EH (cell line): ENCODE measurements at places on chromosomes 1 and 21.

DNA sequence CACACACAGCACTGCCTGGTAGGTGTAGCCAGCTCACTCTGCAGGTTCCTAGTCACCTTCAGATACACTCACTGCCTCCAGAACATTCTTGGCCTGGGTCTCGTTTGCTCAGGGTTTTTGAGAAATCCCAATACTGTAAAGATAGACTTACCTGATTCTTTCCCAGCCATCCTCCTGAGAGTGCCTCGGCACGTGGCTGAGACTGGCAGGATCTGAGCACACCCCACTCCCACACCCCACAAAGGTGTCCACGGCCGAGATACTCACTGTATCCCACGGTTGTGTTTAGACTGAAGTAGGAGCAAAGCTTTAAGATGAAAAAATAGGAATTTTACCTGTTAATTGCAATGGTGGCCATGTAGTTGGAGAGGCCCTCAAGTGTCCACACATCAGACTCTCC, 33.4 kb downstream of the SNAP47 start:
- DNase-seq = no peak

GRCh38 chr1:166884971-166885370, 8.9 kb upstream of the TADA1 start:
- no peak for DNase-seq

GRCh38 chr1:171222936-171223335, 25.4 kb upstream of the FMO1 start:
- DNase-seq = peak; percentile 82

- DNase-seq = peak; percentile 100
These were observed 56.9 kb downstream of the CLSTN1 start for GRCh38 chr1:9766759-9767442.

DNA sequence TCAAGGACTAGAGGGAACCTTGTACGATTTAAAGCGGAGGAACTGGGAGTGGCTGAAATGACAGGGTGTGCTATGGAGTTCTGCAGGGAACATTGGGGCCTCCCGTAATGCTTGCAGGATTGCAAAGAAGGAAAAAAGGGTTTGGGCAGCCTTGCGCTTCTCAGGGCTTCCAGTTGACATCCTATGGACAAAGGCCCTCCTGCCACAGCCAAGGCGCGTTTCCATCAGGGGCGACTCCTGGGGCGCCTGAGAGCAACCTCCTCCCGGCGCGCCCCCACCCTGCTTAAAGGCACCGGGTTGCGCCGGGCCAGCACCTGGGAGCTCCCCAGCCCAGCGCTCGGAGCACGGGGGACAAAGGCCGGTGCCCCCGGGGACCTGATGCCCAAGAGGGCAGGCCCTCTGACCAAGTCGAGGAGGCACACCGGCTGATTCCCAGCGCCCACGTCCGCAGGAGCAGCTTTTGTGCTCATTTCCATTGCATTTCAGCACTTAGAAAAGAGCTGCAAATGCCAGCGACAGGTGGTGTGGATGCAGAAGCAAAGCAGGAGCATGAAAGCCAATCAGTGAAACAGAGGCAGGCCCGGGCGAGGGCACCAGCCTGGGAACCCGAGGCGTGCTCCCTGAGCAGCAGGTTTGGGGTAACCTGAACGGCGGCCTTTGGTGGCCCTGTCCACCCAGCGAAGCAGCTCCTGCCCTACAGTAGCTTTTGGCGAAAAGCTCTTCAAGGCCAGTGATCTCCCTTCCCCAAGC, 17.6 kb upstream of the RNF187 start:
- DNase-seq = no peak

DNA sequence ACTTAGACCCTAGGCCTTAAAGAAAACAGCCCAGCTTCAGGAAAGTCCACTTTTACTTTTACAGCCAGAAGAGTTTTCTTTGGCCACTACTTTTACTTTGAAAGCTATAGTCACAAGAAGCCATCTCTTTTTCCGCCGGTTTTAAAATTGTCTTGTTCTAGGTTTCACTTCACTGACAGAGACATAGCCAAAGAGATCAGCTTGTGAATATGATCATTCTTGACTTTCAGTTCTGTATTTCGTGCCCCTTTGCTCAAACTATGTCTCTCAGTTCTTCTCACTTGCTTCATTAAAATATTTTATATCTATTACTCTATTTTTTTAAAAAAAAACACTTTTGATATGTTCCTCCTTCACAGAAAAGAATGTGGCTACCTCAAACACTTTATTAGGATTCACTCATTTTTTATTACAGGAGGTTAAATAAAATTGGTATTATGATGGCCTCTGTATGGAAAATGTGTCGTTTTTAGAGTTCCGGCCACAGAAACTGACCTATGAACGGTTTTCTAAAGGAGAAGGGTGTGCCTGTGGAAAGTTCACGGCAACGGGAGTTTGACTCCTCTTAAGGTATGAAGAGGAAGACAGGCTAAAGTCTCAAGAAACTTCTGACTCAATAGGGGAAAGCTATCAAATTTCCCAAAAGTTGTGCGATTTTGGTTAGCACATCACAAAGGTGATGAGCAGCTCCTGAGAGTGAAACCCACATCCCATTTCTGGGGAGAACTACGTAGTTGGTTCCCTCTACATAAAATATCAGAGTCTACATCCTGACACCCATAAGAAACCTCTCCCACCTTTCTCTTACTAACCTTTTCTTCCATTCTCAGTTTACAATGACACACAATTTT, 1.2 kb downstream of the MCOLN2 start:
- DNase-seq = no peak

DNA sequence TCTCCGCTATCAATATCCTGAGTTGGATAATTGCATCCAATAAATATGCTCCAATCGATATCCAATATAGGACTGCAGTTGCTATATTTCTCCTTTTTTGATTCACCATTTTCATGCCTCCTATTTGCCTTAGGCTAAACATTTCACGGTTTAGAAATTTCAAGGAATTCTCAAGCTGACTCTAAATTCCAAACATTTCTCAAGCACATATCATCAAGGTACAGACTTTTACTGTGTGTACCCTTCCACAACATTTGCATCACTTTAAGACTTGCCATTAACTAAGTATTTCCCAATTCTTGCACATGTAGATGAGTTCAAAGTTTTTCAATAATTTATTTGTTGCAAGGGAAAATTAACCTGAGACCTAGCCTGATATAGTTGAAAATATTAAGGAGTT, 795.2 kb upstream of the TMPRSS15 start:
- DNase-seq = no peak

DNA sequence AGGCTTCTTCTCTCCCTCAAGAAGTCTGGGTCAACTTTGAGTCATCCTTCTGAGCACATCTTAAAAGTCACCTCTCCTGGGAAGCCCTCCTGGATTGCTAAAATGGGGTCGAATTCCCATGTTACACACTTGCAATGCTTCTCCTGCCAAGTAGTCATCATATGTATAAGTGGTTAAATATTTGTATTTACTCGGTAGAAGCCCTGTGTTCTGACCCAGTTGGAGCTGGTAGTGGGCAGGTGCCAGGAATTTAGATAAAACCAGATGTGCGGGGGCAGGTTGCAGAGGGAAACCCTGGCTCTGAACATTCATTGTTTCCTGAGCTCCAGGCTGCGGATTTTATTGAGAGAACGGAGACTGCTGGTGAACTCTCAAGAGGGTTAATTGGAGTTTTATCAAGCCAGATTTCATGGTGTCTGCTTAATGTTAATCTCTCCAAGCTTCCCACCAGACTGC, 52.8 kb upstream of the RPL11 start:
- peak; percentile 12 for DNase-seq

DNA sequence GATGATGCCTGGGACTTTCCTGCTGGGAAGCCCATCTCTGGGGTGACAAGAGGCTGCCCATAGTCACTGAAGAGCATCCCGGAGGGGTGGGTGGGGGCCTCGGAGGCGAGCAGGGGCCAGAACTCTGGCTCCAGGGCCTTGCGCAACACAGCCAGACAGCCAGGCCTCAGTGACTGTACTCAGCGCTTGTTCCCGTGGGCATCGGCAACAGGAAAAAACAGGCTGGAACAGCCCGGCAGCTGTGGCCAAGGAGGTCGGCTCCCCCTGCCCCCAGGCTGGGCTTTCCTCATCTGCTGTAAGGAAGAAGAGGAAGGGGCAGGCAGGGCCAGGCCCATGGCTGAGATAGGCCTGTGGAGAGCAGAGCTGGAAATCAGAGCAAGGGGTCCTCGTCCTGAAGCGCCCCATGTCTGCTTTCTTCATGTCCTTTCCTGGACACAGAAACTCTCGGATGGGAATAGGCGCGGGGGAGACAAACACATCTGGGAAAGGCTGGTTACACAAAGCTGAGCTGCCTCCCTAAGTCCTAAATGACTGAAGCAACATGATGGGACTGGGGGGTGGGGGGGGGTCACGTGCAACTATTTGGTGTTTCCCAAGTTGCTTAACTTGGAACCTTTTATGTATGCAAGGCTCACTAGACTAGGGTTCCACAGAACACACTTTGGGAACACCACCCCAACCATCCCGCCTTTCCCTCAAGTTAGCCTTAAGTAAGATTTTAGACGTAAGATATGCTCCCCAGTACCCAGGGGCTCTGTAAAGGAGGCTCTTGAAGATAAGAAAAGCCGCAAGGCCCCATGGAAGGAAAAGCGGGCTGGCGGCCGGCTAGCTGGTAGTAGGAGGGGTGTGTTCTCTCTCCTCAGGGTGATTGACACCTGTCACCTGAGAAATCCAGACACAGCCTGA, 30.7 kb downstream of the HSPG2 start:
- DNase-seq = peak; percentile 46

DNA sequence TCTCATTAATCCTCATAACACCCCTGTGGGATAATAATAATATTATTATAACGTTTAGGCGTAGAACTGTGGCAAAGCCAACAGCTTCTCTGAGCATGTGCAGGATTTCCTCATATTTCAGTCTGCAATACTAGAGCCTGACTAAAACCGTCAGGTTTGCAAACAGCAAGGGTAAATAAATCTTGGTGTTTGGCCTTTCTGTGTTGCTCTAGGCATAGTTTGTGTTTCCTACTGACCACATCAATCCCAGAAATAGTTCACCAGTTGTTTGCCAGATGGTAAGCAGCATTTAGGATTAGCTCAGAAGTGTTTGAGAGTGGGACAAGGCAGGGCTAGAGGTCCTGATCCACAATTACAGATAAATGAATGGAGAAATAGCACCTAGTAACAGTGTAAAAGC, 2.8 kb upstream of the KCNA3 start:
- no peak for DNase-seq

DNA sequence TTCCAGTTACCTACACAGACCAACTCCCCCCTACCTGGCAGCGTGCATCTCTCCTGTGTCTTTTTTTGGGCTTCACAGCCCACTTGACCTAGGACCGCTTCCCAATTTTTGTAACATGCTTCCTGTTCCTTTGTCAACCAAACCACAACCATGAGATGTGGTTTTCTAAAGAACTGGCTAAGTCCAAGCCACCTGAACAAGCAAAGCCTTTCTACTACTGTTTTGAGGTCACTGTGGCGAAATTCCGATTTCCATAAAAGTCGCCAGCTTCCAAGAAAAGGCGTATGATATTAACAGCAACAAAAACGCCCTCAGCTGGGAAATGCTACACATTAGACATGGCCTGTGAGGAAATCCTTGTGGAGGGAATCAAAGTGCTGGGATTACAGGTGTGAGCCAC, 12.7 kb upstream of the AK2 start:
- DNase-seq = no peak

GRCh38 chr1:247638781-247639180, 33.4 kb downstream of the OR2G3 start:
- DNase-seq = no peak

DNA sequence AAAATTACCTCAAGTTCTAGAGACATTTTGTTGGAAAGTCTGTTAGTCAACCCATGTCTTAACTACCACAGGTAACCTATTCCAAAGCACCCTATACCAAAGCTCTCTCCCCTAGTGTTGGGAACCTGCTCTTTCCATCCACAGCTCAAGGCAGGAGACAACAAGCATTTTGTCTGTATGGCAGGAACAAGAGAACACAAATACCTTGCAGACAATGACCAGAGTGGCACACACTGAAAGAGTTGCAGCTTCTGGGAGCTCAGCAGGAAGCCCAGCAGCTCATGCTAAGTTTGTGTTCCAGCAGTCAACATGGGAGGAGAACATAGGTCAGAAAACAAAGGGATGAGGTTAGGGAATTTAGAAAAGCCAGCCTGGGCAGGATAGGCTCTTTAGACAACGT, 300.8 kb downstream of the HHIPL2 start:
- no peak for DNase-seq

- DNase-seq = no peak
These were observed 4.3 kb upstream of the PLEKHG5 start for GRCh38 chr1:6495540-6496364.

DNA sequence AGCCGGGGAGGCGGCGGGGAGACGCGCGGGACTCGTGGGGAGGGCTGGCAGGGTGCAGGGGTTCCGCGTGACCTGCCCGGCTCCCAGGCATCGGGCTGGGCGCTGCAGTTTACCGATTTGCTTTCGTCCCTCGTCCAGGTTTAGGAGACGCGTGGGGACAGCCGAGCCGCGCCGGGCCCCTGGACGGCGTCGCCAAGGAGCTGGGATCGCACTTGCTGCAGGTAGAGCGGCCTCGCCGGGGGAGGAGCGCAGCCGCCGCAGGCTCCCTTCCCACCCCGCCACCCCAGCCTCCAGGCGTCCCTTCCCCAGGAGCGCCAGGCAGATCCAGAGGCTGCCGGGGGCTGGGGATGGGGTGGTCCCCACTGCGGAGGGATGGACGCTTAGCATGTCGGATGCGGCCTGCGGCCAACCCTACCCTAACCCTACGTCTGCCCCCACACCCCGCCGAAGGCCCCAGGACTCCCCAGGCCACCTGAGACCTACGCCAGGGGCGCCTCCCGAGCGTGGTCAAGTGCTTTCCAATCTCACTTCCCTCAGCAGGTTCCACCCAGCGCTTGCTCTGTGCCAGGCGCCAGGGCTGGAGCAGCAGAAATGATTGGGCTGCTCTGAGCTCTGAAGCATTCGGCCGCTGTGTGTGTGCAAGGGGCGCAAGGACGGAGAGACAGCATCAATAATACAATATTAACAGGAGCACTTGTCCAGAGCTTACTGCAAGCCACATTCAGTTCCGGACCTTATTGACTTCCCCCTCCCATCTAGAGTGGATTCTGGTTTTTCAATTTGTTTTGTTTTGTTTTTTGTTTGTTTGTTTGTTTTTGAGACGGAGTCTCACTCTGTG, 10.3 kb downstream of the SIM2 start:
- no peak for DNase-seq

DNA sequence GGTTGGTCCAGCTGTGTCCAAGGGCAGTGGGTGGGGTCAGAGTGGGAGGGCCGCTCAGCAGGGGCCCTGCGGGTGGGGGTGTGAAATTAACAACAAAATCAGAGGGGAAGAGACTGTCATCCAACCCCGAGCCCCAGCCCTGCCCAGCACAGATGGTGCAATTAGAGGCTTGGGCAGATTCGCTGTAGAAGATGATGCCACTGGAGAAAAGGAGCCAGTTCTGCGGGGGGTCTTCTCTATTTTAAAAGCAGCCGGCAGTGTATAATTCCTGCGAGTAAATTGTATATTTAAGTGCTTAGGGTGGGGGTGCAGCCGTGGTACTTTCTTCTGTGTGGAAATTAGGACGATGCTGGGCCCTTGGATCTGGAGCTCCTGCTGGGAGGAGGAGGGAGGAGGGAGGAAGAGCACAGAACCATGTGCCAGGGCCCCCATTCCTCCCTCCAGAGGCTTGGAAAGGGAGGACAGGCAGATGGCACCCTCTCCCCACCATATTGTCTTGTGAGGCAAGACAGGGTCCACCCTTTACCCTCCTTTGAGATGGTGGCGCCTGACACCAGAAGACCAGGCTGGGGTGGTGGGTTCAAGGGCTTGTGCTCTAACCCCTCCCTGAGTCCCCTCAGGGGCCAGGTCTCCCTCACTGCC, 89.2 kb downstream of the ACTL8 start:
- no peak for DNase-seq
